ENCODE measurements at places on chromosomes 2 and 18.

DNA sequence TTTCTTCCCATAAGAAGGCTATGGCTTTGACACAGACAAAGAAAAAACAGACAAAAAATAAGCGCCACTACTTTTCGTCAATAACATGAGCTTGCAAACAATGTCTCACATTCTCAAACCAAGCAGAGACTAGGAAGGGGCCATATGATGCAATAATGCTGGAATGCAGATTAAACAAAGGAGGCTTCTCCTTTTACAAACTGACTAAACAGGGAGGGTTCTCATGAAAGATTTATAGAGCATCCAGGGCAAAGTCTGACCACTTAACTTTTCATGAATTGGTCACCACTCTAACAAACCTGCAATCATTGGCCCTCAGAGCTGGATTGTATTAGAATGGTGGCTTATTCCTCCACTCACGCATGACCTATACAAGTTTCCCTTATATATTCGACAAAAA lies 663.3 kb upstream of the CHAC2 start:
- no peak for DNase-seq

GRCh38 chr2:74146929-74147726 lies 584 bp downstream of the BOLA3 start:
- peak; percentile 25 for DNase-seq

- DNase-seq: no peak
These were observed 88.0 kb downstream of the COMMD1 start for GRCh38 chr2:61993422-61994024.

DNA sequence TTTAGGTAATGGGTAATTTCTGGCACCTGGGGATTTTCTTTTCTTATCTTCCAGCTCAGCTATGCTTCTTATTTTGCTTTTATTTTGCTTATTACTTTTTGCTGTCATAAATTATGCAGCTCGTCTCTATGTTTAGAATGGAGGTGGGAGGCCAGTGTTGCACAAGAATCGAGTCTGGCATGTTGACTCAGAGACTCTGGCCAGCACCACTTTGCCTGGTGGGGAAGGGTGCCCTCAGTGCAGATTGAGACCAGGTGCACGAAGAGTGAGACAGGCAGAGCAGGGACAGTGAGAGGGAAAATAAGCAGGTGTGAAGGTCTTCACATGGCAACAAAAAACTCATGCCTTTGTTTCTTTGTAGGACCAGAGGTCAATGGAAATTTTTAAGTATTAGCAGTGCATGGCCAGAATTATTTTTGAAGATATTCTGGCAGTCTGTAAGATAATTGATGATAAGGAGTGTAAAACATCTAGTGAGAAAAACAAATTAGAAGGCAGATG lies 59.2 kb upstream of the SLC5A7 start:
- no peak for DNase-seq

GRCh38 chr2:72757177-72757775 lies 68.6 kb downstream of the EXOC6B start:
- DNase-seq: no peak

DNA sequence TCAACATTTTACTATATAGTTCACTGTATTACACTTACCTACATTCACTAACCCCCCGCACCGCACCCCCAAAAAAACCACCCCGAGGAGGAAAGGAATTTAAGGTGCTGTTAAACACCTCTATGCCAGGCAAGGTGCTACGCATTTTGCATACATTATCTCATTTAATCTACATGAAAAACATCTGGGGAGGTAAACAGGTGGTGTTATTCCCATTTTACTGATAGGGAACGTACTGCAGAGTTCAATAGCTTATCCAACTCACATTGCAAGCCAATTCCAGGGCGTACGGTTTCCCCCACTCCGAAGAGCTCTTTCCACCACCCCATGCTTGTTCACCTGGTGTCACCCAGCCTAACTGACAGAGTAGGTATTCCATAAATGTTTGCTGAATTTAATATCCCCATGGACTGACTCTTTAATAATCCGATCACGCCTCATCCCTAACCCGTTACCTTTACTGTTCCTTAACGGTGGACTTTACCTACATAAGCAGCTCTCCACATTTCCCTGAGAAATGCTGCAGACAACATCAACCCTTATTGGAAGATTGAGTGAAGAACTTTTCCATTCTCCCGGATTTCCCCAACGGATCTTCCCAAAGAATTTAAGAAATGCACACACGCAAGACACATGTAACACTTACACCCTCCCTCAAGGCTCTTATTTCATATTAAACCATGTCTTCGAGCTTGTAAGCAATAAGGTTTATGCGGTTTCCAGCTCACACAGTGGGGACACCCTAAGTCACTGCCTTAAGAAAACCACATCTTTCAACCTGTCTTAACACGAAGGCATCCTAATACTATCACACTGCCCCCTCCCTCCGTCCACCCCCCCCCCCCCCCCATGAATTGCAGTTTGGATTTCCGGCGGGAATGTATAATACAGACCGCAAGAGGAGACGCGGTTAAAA lies 1.2 kb downstream of the RAPH1 start:
- no peak for DNase-seq

- no peak for DNase-seq
These were observed 80.2 kb upstream of the COL3A1 start for GRCh38 chr2:188893972-188894371.

- no peak for DNase-seq
These were observed 234.0 kb downstream of the EIPR1 start for GRCh38 chr2:3143602-3144001.

GRCh38 chr2:237214030-237214675 lies 128.5 kb downstream of the COPS8 start:
- no peak for DNase-seq

DNA sequence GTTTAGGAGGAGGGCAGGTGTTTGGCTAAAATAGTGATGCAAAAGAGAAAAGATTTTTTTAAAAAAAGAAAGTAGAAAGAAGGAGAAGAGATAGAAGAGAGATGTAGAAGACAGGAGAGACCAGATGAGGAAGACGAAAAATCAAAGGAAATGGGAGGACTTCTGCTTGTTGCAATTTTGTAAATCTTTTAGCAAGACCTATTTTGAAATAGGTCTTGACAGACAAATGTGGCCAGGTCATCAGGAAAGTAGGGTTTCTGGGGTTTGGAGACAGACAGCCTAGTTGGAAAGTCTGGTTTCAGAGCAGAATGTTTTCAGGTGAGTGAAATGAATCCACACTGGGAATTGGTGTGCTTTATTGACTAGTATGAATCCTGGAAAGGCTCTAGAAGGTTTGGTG lies 104.5 kb upstream of the CAVIN2 start:
- DNase-seq: no peak

DNA sequence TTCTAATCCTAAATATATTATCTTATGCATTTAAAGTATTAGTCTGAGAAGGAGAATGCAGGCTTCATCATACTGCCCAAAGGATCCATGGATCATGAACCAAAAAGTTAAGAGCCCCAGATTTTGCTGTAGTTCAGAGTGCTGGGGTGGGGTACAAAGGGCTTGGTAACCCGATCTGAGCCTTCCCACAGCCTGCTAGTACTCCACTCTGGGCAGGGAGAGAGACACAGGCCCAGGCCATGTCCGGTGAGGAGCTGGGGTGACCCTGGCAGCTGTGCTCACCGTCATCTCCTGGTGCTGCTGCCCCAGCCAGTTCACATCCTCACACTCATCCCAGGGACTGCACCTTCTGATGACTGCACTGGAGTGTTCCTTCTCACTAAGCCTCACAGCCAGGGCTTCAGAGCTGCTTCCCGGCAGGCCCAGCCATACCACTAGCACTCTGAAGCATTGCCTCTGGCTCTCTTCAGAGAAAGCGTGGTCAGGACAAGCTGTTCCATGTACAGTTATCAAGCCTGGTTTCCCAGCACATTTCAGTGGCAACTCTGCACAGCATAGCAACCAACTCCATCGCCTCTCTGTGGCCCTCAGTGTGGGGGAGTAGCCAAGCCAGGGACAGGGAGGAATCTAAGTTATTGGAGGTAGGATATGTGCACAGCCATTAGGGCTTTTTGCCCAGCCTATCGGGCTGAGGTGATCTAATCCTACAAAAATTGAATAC lies 189.0 kb upstream of the CTAGE1 start:
- DNase-seq: no peak

- no peak for DNase-seq
These were observed 16.2 kb downstream of the HNMT start for GRCh38 chr2:137980459-137980858.

- DNase-seq: no peak
These were observed 25.0 kb downstream of the REL start for GRCh38 chr2:60906395-60906794.

- DNase-seq: no peak
These were observed 109.7 kb downstream of the CTNNA2 start for GRCh38 chr2:79622508-79622907.

- no peak for DNase-seq
These were observed 194.7 kb upstream of the PXDN start for GRCh38 chr2:1938986-1939385.

DNA sequence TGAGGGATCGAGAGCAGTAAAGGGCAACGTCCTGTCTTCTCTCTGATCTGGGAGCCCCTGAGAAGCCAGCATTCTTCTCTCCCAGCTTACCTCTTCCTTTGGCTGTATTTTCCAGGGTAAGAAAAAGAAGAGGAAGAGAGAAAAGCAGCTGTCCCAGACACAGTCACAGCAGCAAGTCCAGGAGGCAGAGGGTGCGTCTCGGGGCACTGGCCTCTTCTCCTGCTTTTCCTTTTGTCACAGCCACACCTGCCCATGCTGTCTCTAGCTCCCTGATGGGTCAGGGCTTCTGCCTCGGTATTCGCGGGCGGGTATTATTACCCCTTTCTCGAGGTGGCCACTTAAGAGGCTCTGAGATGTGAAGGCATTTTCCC lies 20.3 kb downstream of the TGOLN2 start:
- DNase-seq: no peak

DNA sequence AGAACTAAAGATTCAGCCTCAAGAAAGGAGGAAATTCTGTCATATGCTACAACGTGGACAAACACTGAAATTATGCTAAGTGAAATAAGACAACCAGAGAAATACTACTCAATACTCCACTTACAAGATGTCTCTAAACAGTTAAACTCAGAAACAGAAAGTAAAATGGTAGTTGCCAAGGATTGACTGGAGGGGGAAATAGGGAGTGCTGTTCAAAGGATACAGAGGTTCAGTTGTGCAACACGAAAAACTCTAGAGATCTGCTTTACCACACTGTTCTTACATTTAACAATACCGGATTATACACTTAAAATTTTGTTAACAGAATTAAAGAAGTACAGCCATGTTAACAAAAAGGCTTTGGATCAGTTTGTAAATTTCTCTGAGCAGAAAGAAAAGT lies 39.8 kb upstream of the C2orf15 start:
- DNase-seq: no peak

GRCh38 chr2:138503087-138503442 lies 1.5 kb downstream of the SPOPL start:
- DNase-seq: no peak

DNA sequence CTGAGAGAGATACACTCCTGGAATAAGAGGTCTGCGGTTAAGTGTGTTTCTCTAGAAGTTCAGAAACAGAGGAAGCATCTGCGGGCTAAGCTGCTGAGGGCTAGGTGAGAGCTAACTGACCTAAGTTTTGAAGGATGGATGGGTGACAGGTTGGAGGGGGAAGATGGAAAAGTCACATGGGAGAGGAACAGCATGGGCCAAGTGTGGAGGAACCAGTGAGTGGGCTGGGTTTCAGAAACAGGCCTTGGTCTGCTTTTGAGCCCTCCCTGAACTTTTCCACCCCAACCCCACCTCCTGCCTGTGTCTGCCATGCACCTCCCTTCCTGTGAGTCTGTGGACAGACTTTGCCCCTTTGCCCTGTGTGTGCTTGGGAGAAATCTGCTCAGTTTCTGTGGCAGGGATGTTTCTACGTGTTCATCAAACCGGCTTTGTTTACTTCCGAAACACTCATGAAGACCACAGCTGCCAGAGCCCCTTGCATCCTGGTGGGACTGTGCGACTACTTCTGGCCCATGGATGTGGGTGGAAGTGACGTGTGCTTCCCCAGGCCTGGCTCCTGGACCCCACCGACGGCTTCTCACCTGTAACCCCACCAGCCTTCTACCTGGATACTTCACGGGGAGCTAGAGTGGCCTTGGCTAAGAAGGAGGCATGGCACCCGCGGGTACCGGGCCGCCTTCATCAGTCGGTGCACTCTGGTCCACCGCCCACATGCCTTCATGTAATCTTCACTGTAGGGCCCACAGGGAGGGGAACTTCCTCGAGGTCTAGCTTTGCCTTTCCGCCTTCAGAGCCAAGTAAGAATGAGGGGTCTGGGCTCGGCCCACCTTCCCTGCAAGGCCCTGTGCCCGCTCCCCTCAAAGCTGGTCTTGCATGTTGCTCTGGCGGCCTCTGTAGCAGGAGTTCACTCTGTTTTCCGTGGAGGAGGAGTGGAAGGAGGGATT lies 1.4 kb upstream of the HPCAL1 start:
- no peak for DNase-seq

GRCh38 chr2:170500770-170501169 lies 214.4 kb upstream of the SP5 start:
- no peak for DNase-seq

DNA sequence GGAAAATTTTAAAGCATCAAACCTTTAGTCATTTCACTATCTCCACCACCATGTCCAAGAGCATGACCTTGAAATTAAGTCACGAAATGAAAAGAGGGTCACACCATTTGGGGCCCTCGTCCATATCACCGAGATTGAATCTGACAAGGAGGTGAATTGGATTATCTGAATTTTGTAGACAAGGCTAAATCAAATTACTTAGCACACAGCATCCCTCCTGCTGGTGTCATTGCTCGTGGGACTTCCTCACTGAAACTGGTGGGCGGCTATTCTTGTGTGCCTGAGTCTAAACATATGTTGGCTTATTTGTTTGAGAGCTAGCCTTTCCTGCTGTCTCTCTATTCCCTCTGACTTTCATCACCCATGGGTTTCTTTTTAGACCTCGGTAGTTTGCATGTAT lies 64.6 kb upstream of the CNGA3 start:
- no peak for DNase-seq

- DNase-seq: no peak
These were observed 21.3 kb downstream of the PIGN start for GRCh38 chr18:62165583-62165982.

GRCh38 chr2:53182601-53183000 lies 585.0 kb upstream of the CHAC2 start:
- DNase-seq: no peak

GRCh38 chr2:135157856-135158255 lies 105.8 kb downstream of the RAB3GAP1 start:
- DNase-seq: no peak

All from activated T-helper 9 cell treated with anti-CD3 and anti-CD28 coated beads, Interleukin-2, amount 50 U/mL, for 16 hours (primary cell).